ENCODE measurements at places on chromosomes 16 and 17.

DNA sequence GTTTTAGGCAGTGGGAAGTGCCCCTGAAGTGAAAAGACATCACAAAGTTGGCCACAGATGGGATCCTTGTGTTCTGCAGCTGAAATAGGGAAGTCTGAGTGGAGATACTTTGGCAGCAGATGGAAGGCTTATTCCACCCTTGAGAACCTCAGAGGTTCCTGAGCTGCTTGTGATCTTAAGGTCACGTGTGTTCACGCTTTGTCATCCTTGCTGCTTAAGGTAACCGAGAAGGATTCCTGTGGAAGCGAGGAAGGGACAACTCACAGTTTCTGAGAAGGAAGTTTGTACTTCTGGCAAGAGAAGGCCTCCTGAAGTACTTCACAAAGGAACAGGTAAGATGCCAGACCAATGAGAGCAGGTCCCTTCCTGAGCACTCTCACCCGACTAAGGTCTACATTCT, 12.2 kb downstream of the ADAP2 start:
- no peak for DNase-seq
- H3K4me3 ChIP-seq: no peak overlapping the region
- no peaks in the 10 kb centered on the region for H3K27me3 ChIP-seq
- H3K27ac ChIP-seq: no peak overlapping the region

- H3K27me3 ChIP-seq: no peaks in the 10 kb centered on the region
- H3K27ac ChIP-seq: no peak overlapping the region
- H3K4me3 ChIP-seq: no peak overlapping the region
- H3K4me1 ChIP-seq: peaks cover 25% of the 10 kb centered on the region
- no peak for DNase-seq
Observed at GRCh38 chr17:65745241-65745640, 183.8 kb upstream of the AXIN2 start.

- H3K27me3 ChIP-seq: no peaks in the 10 kb centered on the region
- no peak overlapping the region for H3K4me3 ChIP-seq
- peaks cover 59% of the 10 kb centered on the region for H3K36me3 ChIP-seq
- no peak overlapping the region for H3K27ac ChIP-seq
- H3K4me1 ChIP-seq: peaks cover 48% of the 10 kb centered on the region
Observed at GRCh38 chr17:4177806-4178205, 34.8 kb downstream of the CYB5D2 start.

GRCh38 chr16:1828645-1829410, 1.8 kb downstream of the FAHD1 start:
- H3K4me3 ChIP-seq: peak overlapping the region; percentile 98
- H3K27me3 ChIP-seq: no peaks in the 10 kb centered on the region
- DNase-seq: no peak
- H3K4me1 ChIP-seq: peaks cover 40% of the 10 kb centered on the region
- H3K36me3 ChIP-seq: peaks cover 4% of the 10 kb centered on the region
- H3K27ac ChIP-seq: no peak overlapping the region

DNA sequence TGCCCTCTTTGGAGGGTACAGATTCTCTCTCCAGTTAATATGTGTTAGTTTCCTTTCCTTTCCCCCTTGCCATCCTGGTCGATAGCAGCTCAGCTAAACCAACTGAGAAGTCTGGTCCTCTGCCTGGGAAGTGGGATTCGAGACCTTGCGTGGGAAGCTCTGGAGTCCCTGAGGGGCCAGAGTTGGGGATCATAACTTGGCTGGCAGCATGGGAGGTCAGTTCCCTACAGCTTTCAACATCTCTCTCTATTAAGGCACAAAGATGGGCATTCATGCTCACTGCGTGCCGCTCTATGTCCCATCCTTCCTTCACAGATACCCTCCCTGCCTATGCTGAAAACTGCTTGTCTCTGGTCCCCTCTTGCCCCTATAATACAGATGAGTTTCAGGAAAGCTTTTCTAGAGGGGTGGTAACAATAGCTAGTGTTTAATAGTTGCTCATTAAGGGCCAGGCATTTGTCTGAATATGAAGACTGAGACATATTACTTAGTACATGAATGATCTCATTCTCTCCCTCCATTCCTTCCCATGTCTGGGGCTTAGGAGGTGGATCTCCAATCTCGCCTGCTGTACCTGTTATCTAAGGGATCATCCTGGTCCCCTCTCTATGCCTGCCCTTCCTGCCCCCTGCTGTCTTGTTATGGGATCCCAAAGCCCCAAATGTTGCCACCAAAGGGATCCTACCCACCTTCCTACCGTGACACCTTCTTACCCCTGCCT, 10.8 kb downstream of the THRA start:
- peak overlapping the region; percentile 43 for H3K27ac ChIP-seq
- no peak for DNase-seq
- H3K4me3 ChIP-seq: no peak overlapping the region
- no peaks in the 10 kb centered on the region for H3K36me3 ChIP-seq
- H3K27me3 ChIP-seq: no peaks in the 10 kb centered on the region

GRCh38 chr16:72099377-72099818, 5.8 kb downstream of the DHX38 start:
- H3K27ac ChIP-seq: no peak overlapping the region
- peak; percentile 72 for DNase-seq
- H3K4me3 ChIP-seq: no peak overlapping the region
- H3K27me3 ChIP-seq: no peaks in the 10 kb centered on the region

- peaks cover 10% of the 10 kb centered on the region for H3K4me1 ChIP-seq
- H3K36me3 ChIP-seq: no peaks in the 10 kb centered on the region
- H3K27me3 ChIP-seq: peaks cover 13% of the 10 kb centered on the region
- no peak overlapping the region for H3K27ac ChIP-seq
Observed at GRCh38 chr16:67184453-67184994, 761 bp upstream of the MATCAP1 start.
